ENCODE measurements at places on chromosomes 2 and 18.

GRCh38 chr2:226873051-226873620 lies 37.3 kb downstream of the RHBDD1 start:
- peak; percentile 32 for DNase-seq

- no peak for DNase-seq
Measured at GRCh38 chr2:84830095-84830494, 50.8 kb downstream of the TRABD2A start.

GRCh38 chr18:9575558-9575957 lies 38.8 kb downstream of the PPP4R1 start:
- no peak for DNase-seq

- DNase-seq = no peak
Measured at GRCh38 chr2:169285531-169286235, 76.7 kb downstream of the LRP2 start.

DNA sequence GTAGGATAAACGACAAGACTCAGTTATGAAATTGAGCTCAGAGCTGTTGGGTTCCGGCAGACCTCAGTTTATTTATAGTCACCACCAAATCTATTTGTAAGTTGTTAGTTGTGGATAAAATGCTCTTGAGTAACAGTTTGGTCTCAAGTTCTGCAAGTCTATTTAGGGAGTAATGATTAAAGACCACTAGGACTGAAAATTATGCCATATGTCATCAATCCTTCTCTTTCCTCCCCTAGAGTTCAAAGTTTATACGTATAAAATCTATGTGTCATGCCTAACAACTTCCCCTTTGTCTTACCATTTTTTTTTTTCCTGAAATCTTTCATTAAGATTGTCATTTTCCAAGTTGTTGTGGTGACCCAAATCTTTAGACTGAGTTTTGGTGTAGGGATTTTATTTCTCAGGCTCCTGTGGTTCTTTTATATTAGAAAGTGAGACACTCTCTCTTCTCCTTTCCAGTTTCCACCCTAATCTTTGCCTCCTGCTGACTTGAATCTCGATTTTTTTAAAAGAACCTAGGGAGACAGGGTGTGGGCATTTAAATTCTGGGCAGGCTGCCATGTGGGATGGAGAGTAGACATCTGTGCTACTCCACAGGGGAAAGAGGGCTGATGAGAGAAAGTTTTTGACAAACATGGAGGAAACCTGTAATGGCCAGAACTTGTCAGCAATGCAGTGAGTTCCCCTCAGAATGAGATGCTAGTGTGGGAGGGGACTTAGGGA lies 51.0 kb downstream of the LAMA3 start:
- DNase-seq = no peak

DNA sequence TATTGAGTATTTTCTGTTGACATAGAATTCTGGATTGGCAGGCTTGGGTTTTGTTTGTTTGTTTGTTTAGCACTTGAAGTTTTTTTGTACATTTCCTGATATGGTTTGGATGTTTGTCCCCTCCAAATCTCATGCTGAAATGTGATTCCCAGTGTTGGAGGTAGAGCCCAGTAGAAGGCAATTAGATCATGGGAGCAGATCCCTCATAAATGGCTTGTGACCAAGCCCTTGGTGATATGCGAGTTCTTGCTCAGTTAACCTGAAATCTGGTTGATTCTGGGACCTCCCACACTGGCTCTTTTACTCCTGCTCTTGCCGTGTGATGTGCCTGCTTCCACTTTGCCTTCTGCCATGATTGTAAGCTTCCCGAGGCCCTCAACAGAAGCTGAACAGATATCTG lies 98.0 kb downstream of the PTPN4 start:
- DNase-seq = no peak

DNA sequence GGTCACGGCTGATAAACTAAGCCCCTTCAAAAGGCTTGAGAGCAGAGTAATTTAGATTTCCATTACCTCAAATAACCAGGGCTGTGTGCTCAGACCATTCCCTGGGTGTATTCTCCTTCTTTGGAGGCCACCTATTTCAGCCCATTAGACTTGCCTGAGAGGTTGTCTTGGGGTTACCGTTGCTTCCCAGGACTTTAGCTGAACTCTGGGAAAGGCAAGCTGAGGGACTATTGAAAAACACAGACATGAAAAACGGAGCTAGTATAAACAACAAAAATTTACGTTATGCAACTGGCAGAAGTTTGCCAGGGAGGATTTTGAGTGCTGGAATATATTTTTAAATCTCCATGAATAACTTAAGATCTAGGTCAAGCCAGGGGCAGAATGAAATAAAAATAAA lies 561.0 kb upstream of the TNP1 start:
- no peak for DNase-seq

DNA sequence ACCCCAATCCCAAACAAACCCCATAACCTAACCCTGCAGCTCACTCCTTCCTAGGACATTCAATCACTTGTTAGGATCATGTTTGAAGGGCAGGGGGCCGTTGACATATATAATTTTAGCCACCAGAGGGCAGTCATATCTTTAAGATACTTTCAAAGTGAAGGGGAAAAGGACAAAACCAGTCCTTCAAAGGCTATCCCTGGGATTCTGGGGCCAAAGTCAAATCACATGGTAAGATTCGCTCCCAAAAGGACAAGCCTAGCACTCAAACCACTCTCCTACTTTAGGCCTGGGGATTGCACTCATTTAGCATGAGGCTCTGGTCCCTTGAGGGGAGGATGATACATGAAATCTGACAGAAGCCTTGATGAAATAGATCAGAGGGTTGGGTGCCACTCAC lies 44.6 kb downstream of the HAUS1 start:
- DNase-seq = peak; percentile 54

DNA sequence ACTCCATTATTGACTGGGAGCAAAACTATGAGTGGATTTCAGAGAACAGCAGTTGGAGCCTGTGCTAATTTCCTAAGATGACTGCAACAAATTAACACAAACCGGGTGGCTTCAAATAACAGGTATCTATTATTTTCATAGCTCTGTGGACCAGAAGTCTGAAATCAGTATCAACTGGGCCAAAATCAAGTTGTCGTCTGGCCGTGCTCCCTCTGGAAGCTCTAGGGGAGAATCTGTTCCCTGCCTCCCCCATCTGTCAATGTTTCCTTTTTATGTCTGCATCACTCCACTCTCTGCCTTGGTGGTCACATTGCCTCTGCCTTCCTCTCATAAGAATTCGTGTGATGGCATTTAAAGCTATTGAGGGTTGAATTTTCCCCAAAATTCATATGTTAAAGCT lies 269.8 kb downstream of the TMX3 start:
- no peak for DNase-seq

DNA sequence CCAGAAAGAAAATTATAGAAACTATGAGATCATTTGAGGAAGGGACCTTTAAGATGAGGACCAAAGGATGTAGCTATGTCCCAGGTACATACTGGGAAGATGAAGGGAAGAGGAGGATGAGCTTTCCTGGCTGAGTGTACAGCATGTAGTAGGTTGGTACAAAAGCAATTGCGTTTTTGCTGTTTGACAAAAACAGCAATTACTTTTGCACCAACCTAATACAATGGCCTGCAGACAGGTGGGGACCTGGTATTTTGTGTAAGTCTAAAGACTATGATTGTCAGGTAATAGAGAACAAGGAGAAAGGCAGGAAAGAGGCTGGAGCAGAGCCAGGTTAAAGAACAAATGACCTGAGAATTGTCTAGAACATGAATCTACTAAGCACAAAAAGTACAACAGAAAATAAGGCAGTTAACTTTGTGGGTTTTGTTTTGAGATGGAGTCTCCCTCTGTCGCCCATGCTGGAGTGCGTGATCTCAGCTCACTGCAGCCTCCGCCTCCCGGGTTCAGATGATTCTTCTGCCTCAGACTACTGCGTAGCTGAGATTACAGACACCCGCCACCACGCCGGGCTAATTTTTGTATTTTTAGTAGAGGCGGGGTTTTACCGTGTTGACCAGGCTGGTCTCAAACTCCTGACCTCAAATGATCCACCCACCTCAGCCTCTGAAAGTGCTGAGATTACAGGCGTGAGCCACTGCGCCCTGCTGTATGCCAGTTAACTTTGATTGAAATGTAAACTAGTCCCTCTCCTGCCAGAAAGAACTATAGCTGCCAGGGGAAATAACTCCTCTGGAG lies 3.2 kb upstream of the TGOLN2 start:
- peak; percentile 44 for DNase-seq

DNA sequence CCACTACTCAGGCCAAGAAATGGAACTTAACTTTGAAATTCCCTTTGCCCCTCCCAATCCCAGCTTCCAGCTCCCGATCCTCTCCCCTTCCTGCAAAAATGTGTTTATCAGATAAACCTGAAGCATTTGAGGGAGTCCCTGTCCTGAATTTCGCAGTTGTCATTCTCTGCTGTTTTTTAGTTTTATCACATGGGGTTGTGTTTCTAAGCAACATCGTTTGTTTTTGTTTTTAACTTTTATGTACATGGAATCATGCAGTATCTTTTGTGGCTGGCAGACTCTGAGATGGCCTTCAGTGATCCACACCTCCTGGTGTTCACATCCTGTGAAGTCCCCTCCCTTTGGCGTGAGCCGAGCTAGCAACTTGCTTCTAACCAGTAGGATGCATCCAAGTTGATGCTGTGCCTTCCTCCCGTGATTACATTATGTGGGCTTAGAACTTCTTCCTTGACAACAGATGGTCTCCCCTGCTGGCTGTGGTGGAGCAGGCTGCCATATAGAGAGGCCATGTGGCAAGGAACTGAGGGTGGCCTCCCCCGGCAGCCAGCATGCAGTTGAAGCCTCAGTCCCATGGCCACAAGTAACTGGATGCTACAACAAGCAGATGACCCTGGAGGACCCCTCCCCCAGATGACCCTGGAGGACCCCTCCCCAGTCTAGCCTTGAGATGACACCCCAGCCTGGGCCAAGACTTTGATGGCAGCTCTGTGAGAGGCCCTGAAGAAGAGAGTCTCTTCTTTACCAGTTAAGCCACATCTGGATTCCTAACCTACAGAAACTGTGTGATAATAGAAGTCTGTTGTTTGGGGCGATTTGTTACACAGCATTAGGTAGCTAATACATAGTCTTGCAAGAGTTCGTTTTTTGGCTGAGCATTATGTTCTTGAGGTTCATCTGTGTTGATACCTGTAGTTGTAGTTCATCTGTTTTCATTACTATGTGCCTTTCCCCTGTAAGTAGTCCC lies 27.7 kb downstream of the SH3BP4 start:
- DNase-seq = no peak

GRCh38 chr2:173962583-173963110 lies 2.5 kb downstream of the SP3 start:
- DNase-seq = no peak

DNA sequence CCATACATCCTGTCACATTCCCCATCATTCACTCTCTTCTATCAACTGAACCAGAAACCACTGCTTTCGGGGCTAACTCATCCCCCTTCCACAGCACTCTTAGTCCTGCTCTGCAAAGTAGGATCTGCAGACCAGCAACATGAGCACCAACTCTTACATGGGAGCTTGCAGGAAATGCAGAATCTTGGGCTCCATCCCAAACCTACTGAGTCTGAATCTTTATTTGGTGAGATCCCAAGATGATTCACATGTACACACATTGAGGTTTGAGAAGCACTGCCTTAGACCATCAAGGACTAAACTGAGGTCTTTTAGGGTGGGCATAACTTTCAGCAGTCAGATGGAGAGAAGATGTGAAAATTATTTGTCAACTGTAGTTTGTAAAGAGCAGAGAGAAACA lies 235.6 kb upstream of the EPHA4 start:
- no peak for DNase-seq

DNA sequence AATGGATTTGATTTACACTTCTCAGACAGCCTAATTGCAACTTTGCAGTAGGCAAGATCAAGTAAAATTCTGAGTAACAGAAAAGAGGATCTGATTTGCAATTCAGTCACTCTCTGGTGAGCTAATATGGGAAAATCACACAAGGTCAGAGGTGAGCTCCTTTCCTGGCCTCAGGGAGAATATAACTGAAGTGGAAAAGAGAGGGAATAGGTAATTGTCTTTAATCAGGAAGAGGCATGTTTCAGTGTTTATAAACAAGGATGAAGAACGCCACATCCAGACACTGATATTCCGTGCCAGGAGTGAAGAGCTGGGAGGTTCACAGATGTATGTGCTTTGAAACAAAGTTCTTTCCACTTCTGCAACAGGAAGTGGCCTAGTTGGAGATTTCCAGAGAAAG lies 127.1 kb downstream of the ETAA1 start:
- no peak for DNase-seq

DNA sequence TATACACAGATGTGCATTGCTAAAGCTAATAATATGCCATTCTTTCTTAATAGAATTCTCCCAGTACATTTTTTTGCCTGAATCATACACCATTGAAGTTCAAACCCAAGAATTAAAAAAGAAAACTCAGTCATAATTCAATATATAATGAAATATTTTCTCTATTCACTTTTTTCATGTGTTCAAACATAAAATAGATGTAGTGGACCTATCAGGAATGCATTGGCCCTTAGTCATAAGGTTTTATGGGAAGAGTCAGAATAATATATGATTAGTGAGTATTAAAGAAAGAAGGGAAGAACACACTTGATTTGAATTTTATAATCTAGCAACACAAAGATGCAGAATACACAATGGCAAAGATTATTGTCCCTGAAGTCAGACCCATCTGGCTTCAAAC lies 297.0 kb upstream of the COL3A1 start:
- no peak for DNase-seq

- peak; percentile 64 for DNase-seq
Measured at GRCh38 chr2:54657664-54658083, 65.8 kb upstream of the EML6 start.

GRCh38 chr18:57806201-57806977 lies 3.3 kb upstream of the ATP8B1 start:
- DNase-seq = no peak

DNA sequence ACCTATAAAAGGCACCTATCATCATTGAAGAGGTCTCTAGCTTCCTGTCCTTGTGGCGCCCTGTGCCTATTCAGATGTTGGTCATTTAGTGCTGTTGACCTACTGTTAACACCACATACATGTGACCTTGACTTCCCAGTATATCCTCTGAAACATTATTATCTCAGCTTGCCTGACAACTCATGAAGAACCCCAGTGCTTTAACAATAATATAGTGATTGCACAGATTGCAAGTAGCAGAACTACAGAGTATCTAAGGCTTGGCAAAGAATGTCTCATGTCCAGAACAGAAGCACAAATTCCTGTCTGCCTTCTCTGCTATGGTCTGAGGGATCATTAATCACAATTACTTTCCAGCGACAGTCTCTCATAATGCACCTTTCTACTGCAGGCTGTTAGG lies 165.3 kb downstream of the LCLAT1 start:
- no peak for DNase-seq

DNA sequence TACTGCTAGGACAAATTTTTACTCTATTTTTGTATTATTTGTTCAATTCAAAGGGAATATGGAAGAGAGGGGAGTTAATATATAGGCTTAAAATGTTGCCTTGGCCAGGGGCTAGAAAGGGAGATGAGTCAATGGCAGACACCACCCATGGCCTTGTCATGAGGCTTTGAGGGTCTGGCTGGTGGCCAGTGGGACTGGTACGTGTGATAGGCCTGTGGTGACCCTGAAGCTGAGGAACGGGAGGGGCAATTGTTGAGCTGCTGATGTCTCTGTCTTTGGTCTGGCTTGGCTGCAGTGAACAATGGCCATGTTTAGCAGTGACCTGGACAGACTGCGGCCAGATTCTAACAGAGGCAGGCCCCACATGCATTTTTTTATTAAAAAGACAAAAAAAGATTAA lies 18.5 kb downstream of the GKN1 start:
- DNase-seq = no peak

- no peak for DNase-seq
Measured at GRCh38 chr2:105368759-105369408, 30.0 kb downstream of the FHL2 start.

- DNase-seq = no peak
Measured at GRCh38 chr18:33744032-33744697, 166.1 kb downstream of the ASXL3 start.
